Cortex of kidney (tissue), 1 donor: ENCODE measurements at places on chromosomes 7 and 10.

DNA sequence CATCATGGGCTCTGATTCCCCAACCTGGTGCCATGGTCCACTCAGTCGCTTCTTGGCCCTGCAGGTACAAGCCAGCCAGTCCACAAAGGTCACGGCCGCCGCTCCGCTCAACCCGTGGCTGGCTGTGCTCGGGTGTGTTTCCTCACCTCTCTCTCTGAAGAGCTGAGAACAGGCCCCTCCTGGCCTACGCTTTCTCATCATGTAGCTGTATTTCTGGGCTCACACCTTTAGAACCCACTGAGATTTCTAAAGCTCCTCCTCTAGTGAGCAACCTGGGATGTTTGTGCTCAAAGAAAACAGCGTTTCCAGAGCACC, 30.2 kb downstream of the PTPRN2 start:
- no peak for DNase-seq

DNA sequence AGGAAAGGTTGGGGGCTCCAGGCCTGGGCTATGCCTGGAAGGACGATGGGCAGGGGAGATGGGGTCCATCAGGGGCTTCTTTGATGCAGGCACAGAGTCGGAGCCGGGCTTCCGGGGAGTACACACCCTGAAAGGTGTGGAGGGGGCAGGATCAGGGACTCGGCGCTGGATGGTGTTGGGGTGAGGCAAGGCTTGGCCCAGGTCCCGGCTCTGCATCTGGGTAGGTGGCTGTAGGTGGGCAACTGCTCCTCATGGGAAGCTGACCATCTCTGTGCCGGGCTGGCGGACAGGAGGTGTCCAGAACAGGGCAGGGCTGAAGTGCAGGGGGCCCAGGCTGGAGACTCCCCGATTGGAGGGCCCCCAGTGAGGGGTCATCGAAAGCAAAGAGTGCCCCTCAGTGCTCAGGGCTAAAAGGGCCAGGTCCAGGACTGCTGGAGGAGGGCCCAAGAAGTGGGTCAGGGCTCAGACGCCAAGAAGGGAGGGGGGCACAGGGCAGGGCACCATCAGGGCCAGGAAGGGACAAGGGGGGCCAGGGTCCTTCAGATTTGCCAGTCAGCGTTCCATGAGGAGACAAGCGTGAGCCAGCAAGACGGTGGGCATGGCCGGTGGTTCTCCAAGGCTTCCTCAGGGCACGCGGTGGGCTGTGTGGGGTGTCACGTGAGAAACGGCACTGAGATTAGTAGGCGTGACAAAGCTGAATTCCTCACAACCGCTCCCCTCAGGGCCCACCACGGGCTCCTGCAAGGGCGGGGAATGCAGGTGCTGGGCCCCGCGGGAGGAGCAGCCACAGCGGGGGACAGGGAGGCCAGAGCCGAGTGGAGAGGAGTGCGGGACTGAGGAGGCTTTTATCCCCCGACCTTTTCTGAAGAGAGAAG, 97.0 kb downstream of the BMS1 start:
- no peak for DNase-seq

DNA sequence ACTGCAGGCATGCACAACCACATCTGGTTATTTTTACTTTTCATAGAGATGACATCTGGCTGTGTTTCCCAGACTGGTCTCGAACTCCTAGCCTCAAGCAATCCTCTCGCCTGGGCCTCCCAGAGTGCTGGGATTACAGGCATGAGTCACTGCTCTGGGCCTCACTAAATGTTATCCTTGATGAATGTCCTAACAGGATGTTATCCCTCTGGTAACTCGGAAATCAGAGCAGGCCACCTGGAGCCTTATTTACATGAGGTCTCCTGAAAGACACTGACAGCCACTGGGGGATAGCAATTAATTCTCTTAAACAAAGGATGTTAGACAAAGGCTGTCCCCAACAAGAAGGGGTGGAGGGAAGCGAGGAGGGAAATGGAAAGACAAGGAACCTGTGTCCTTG, 4.5 kb upstream of the ZNF438 start:
- no peak for DNase-seq

- no peak for DNase-seq
Measured at GRCh38 chr10:131725581-131726069, 175.2 kb upstream of the PPP2R2D start.

GRCh38 chr10:80421707-80422536, 13.6 kb downstream of the PRXL2A start:
- no peak for DNase-seq

GRCh38 chr10:103872137-103872931, 17.0 kb upstream of the SH3PXD2A start:
- no peak for DNase-seq

DNA sequence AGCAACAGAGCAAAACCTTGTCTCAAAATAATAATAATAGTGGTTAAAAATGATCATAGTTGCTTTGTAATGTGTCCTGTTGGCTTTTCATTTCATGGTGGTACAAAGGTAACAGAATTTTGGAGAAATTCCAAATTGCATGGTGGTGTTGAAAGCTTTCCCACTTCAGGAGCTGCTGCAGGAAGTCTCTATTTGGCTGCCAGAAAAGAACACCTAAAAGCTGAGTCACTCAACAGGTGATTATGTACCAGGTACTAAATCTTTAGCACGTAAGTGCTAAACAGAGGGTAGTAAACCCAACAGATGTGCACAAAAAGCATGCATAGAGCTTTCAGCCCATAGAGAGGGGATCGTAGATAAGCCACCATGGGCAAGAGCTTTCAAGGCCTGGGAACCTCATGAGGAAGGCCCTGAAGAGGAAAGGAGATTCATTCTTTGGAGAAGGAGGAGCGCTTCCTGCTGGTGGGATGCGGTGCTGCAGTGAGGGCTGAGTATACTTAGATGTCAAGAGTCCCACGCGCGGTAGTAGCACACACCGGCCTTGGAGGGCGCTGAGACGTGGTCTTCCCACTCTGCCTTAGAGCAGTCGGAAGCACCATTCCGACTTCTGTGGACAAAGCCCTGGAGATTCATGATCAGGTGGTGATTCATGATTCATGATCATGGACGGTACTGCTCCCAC, 118.7 kb downstream of the RALA start:
- no peak for DNase-seq

GRCh38 chr7:100840470-100841100, 11.9 kb upstream of the SLC12A9 start:
- DNase-seq = no peak
